ENCODE measurements at places on chromosomes 7 and 10.

GRCh38 chr7:83693256-83693655, 44.3 kb upstream of the SEMA3E start:
- no peak for ATAC-seq

GRCh38 chr7:234051-234707, 41.8 kb downstream of the FAM20C start:
- ATAC-seq, result no peak

GRCh38 chr10:33706191-33706590, 371.7 kb upstream of the NRP1 start:
- ATAC-seq, result peak; percentile 33

- ATAC-seq, result peak; percentile 85
Observed at GRCh38 chr7:106736508-106737201, 75.7 kb upstream of the CCDC71L start.

DNA sequence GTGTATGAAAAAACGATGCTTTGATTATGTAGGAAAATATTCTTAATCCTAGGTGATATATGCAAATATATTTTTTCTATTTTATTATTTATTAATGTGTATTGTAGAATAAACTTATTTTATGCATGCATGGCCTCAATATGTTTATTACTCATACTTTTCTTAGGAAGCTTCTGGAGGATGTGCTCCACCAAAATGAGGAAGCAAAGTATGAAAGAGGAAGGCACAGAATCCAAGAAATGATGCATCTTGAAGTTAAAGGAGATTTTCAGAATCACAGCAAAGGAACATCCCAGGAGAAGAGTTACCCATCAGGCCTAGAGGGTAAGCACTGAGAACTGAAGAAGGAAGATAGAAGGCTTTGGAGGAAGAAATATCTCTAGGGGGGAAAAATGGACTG, 35.0 kb upstream of the MRPS16 start:
- no peak for ATAC-seq

DNA sequence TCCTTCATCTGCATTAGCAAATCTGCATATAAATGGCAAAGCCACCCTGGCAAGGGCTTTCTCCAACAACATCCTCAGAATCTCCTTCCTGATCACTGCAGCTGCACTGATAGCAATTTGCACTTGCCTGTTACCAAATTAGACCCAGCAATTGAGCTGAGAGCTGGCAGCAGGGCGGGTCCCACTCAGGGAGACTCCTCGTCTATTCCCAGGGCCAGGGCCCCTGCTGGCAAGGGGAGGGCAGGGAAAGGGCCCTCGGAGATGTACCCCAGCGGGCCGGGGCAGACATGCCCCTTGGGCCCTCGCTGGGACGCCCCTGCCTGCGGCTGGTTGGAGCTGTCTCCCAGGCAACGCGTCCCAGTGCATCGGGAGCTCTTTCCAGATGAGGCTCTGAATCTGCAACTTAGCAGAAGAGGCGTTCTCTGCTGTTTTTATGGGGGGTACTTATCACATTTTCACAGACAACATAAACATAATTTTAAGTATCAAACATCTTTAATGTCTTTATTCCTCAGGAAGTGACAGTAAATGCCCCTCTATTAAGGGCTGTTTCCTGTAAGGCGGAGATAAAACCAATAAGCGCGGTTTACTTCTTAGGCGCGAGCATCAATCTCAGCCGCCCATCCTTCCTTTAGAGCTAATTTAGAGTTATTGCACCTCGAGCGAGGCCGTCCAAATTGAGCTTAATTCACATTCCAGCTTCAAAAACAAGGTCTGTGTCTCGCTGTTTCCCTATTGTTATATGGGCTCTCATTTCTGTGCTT, 249.0 kb upstream of the PPP2R2D start:
- ATAC-seq, result no peak

GRCh38 chr7:348962-349743, 59.2 kb downstream of the FOXL3 start:
- ATAC-seq, result no peak

DNA sequence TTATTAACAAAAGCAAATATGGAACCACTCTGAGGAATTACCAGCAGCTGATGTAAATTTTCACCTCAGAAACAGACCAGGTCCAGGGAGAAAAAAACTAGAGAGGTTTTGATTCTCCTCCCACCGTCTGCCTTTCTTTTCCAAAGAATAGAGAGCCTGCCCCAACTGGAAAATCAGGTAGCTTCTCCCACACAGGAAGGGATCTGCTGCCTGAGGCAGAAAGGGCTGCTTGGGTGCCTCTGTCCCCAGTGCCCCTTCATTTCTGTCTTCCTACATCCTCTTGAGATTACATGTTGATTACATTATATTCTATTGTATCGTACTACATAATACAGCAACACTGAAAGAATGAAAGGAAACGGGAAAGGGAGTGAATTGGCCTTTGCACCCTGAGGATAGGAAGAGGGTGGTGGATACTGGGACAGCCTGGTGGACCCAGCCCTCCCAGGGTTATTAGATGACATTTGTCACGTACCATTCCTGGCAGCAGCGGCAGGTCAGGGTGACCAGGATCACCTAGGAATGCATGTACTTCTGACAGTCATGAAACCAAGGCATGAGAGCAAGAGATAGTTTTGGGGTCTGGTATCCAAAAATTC, 8.9 kb downstream of the ST8SIA6 start:
- ATAC-seq, result peak; percentile 66

DNA sequence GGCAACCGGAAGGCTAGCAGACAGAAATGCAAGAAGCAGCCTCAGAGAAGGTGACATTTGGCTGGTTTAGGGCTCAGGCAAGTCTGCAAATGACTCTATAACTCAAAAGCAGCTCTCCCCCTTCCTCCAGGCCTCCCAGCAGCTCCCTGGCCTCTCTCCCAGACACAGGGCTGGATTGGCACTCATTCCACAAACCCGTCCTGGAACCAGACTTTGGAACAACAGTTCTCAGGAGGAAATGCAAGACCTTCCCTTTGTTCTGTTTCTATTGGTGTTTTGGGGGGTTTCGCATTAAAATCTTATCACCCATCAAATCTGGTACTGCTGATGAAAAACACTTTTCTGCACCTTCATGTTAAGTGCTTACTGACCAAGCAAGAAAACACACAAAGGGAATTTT, 40.3 kb upstream of the EFCAB10 start:
- ATAC-seq, result no peak

DNA sequence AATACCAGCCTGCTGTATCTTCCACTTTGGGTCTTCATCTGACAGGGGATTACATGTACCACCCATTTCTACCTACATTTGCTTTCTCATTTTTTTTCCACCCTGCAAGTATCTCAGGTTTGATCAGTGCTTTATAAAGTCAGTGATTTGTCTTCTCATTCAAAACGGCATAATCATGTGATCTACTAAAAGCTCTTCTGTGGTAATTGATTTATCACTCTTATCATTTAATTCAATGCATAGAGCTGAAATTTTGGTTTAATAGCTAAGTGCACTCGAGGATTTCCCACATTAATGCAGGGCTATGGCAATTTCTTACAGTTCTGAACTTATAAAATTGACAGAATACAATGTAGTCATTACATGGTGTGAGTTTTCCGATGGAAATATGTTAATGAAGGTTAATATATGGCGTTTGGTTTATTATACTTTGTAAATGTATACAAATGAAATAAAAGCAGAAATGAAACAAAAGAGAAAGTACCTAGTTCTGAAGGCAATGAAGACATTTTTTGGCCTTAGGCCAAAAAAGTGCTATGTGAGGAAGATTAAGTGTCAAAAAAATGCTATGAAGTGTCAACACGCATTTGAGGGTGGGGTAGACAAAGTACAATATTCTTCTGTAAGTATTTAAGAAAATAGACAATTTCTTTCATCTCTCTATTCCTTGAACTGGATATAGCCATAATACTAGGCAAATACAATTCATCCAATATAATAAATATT, 457.3 kb downstream of the ETV1 start:
- ATAC-seq, result no peak

GRCh38 chr10:118045837-118046394, 825 bp downstream of the RAB11FIP2 start:
- ATAC-seq, result peak; percentile 44

GRCh38 chr7:34558022-34558421, 100.0 kb upstream of the NPSR1 start:
- ATAC-seq, result no peak
